ENCODE measurements at places on chromosomes 6 and 20.

- DNase-seq: no peak
Measured at GRCh38 chr6:4902363-4902762, 101.5 kb downstream of the RPP40 start.

GRCh38 chr20:2004171-2004570, 10.3 kb upstream of the PDYN start:
- no peak for DNase-seq

- no peak for DNase-seq
Measured at GRCh38 chr6:143125864-143126573, 65.3 kb downstream of the AIG1 start.

- no peak for DNase-seq
Measured at GRCh38 chr6:125365230-125365629, 63.5 kb upstream of the HDDC2 start.

DNA sequence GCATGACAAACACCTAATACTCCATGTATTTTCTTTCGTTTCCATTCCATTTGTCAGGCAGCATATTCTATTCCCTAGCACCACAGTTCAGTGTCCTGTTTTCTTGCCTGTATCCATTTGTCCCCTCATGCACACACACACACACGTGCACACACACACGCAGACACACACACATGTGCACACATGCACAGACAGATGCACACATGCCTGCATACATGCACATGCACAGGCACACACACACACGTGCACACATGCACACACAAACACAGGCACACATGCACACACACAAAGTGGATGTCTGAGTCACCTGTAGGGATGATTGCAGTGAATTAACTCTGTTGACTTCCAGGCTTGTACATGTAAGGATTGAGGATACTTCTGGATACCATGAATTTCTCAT, 226.7 kb upstream of the SYNDIG1 start:
- DNase-seq: no peak

DNA sequence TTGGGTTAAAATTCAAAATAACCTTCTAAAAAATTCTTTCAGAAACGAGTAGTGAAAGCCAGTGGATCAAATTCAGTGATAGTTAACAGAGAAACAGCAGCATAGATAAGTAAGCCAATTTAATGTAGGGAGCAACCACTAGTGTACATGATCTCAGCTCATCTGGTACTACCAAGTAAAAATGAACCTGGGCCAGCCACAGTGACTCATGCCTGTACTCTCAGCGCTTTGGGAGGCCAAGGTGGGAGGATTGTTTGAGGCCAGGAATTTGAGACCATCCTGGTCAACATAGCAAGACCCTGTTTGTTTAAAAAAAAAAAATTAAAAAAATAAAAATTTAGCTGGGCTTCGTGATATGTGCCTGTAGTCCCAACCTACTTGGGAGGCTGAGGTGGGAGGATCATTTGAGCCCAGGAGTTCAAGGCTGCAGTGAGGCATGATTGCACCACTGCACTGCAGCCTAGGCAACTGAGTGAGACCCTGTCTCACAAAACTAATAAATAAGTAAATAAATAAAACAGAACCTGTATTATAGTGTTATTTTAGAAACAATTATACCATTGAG, 32.4 kb downstream of the CBFA2T2 start:
- DNase-seq: no peak

DNA sequence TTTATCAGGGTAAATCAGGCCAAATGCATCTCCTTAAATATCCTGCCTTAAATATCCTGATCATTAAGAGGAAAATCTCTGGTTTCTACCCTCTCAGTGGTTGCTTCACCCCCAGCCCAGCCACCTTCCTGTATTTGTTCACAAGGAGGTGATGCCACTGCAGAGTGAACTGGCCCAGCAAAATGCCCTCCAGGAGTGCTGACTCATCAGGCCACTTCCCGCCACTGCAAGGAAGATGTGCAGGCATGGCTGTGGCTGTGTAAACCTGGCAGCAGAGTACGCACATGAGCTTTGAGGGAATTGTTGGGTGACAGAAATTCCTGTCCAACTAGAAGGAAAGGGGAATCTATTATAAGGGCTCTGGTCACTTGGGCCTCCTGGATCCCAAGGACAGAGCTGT, 13.8 kb downstream of the NQO2 start:
- peak; percentile 78 for DNase-seq

- no peak for DNase-seq
Measured at GRCh38 chr20:41507851-41508250, 110.3 kb downstream of the CHD6 start.

GRCh38 chr6:13273202-13273930, 55.0 kb downstream of the TBC1D7 start:
- DNase-seq: no peak

DNA sequence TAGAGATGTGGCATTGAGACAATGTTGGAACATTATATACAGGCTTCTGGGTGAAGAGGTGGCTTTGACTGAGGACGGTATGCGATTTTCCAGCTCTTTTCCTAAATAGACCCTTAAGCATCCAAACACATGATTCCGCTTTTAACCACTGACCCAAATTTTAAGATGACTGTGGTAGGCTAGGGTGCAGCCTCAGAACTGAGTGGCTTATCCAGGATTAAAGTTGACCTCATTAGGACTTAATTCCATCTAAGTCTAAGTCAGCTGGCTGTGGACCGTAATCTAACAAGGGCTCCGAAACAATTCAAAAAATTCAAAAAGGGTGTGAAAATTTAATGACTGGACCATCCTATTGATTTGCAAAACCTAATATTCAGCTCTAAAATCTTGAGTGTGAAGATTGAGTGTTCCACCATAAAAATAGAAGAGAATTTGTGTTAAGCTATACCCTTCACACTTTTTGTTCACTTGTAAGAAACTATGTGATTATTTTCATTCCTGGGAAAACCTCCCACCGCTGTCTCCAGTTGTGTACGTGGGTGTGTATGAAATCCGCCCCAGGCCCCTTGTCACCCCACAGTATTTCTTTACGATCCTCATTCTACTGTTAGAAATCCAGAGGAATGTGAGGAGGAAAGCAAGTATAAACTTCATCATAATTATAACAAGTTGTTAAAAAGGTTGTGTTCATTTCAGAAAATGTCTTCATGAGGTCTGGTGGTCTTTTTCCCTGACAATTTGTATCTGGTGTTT, 2.7 kb downstream of the PCMTD2 start:
- DNase-seq: no peak

- no peak for DNase-seq
Measured at GRCh38 chr6:36334832-36335459, 1.7 kb downstream of the BNIP5 start.

- no peak for DNase-seq
Measured at GRCh38 chr6:39196673-39197091, 32.6 kb downstream of the KCNK5 start.

DNA sequence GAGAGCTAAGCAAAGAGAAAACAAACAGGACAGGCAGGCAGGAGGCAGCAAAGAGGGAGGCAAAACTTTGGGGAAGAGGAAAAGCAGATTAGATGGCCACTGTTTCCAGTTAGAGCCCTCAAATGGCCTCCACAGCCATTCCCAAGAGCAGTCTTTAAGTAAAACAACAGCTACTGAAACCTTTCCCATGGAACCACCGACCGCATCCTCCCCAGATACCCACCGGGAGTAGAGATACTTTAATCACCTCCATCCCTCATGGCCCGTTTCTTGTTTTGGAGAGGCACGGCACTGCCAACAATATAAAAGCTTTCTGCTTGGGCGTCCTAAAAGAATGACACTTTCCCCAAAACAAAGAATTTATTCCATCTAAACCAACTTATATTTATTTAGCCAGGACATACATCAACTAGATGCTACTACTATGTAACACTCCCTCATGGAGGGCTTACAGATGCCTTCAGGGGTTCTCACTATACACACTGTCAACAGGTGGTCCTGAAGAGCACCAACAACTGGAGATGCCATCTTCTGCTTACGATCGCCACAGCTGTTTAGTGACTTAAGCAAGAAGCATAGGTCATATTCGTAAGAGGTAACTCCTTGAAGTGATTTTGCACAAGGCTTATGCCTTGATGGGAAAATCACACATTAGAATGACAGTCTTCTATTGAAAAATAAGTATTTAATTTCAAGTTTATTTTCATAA, 43.4 kb downstream of the CNKSR3 start:
- DNase-seq: no peak

DNA sequence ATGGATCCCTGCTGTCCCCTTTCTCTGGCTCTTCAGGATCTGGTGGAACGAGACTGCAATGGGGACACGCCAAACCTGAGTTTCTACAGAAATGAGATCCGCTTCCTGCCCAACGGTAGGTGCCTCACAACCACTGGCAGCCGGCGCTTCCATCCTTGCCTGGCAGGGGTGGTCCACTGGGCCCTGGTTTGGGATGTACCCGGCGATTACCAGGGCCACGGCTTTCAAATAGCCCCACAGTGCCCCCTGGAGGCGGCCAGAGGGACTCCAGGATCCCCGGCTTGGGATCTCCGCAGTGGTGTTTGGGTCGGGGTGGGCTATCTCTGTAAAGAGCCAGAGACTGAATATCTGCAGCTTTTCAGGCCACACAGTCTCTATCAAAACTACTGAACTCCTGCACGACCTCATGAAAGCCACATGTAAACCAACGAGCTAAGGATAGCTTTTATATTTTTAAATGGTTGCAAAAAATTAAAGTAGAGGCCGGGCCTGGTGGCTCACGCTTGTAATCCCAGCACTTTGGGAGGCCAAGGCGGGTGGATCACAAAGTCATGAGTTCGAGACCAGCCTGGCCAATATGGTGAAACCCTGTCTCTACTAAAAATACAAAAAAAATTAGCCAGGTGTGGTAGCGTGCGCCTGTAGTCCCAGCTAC, 3.7 kb downstream of the OGFR start:
- peak; percentile 82 for DNase-seq

DNA sequence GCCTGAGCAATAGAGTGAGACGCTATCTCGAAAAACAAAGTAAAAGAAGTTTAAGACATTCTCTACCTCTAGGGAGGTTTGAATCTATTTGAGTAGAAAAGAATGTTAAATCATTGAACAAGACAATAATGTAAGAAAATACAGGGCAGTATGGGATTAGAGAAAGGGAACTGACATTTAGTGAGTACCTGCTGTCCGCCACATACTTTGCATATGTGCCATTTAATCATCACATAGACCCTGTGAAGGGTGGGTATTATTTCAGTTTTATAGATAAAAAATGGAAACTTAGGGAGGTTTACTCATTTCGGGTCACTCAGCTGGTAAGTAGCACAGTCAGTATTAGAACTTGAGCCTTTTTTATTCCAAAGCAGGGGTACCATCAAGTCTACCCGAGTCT, 31.4 kb downstream of the STK4 start:
- no peak for DNase-seq

DNA sequence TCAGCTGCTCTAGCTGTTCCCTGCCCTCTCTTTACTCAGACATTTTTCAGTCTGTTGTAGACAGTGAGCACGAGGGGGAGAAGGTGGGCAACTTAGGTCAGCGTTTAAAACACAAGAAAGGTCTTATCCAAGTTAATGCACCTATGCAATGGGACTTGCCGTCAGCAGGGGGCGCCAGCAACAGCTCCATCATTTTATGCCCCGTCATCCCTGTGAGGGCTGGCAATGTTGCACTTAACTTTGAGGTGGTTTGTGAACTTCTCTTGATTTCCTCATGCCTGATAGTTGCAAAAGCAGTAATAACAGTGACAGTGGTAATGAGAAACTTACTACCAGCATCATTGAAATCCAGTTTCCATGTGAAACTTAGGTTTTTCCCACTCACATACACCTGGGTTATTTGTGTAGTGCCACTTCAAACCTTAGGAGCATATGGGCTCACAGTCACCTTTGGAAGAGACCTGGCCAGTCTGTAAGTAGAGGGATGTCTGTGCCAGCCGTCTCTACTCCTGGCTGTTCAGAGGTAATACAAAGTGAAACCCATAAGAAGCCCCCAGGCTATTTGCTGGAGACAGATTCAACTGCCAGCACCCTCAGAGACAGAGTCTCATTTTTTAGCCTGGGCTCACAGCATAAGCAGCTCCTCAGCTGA, 44.9 kb upstream of the ID1 start:
- peak; percentile 85 for DNase-seq

DNA sequence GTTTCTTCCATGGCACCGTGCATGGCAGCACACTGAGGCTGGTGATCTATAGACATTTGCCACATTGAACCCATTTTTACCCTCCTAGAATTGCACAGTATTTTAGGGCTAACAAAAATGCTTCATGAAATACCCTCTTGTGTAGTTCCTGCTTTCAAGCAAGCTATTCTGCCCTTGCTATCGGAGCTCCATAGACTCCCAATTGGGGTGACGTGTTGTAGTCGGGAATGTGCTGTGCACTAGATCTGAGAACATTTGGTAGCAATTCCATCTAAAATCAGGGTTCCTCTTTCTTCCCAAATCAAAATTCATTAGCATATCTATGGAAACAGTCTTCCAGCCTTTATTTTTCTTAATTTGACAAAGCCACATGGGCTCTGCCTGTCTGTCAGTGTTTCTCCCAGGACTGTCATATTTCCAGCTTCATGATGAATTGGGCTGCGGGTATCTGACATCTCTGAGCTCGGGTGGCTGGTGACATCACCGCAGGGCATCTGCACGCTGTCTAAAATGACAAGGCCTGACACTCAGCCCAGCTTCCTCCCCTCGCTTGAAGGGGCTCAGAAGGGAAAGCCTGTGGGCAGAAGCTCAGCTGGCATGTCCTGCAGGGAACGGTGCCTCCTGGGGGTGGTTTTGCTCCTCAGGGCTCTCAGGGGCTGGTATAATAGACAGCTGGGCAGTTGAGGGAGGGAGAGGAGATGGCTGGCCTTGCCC, 406.4 kb downstream of the QKI start:
- no peak for DNase-seq

GRCh38 chr6:20291764-20292580, 79.7 kb upstream of the MBOAT1 start:
- peak; percentile 57 for DNase-seq

DNA sequence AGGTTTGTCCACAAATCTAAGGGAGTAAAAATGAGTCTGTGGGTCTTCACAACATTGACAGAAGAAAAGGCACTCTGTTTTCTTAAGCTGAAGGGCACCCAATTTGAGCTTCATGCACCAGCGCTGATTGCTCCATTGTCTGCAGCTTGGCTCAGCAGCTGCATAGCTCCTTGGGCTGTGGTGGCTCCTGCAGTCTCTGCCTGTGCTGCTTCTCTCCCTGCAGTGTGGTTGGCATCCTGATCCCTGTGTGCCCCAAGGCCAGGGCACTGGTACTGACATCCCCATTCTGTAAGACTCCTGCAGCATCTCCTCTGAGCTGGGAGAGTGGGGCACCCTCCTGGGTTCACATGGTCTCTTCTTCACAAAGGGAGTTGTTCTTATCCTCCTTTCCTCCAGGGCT, 83.2 kb upstream of the B3GAT2 start:
- DNase-seq: no peak

DNA sequence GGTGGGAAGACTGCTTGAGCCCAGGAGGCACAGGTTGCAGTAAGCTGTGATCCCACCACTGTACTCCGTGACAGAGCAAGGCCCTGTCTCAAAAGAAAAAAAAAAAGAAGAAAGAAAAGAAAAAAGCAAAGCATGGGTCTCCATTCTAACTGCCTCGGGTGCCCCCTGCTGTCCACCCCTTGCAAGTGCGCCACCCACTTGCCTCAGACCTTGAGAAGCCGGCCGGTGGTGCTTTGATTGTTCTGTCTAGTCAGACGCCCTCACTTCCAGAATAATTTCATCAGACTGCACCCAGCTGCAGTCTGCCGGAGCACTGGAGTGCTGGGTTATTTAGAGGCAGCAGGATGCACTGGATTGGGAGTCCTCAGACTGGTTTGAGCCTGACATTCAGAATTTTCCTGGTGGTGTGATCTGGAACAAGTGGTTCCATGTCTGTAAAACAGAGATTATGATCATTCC, 17.6 kb upstream of the TM9SF4 start:
- peak; percentile 84 for DNase-seq

Data from lower lobe of right lung (tissue), 2 donors.